IPS-NIHi11 (cell line): ENCODE measurements at places on chromosomes 3 and 15.

DNA sequence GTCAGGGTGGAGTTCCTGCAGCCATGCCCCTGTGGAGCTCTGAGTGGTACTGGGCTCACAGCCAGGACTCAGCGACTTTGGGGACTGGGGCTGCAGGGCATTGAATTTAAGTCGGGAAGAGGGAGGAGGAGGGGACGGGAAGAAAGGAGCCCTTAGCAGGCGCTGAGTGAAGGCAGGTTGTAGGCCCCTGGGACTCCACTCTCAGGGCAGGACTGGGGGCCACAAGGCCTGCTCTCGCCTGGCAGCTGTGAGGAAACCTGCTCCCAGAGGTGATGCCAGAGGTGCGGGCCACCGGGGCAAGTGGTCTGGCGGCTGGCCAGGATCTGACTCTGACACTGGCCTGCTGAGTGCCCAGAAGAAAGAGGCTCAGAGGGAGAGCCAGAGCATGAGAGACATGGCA, 73.5 kb downstream of the EPHB3 start:
- no peak for DNase-seq

DNA sequence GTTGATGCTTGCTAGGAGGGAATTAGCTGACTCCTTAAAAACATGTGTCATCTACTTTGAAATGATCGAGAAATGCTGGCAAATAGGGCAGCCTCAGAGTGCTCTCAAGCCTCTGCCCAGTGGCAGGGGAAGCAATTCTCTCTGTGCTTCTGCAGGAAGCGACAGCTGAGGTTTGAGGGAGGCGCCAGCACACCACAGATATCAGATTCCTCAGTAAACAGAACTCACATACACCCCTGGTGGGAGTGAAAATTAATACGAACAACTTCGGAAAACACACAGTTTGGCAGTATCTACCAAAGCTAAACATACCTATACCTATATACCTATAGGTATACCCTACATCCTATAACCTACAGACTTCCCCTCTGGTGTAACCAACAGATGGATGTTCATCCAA, 61.3 kb downstream of the NSMCE3 start:
- no peak for DNase-seq

DNA sequence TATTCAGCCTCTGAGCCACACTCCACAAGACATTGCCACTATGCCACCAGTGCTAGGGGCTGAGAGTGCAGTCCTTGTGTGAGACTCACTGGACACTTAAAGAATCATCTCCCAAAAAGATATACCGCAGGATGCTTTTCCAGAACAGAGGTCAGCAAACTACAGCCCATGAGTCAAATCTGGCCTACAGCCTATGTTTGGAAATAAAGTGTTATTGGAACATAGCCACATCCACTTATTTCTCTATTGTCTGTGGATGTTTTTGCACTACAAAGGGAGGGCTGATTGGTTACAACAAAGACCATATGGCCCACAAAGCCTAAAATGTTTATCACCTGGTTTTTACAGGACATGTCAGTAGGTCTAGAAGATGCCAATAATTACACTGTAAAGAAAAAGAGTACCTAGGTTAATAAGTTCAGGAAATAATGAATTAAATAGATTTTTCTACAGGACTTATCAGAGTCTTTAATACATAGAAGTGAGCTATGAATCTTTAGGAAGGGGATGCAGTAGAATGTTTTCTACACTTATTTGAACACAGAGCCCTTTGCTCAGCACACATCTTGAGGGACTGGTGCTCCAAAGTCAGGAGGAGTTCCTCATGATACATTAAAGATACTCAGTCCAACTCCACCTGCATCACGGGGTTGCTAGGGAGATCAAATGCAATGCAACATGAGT, 26.3 kb downstream of the SRGAP3 start:
- DNase-seq, result no peak

DNA sequence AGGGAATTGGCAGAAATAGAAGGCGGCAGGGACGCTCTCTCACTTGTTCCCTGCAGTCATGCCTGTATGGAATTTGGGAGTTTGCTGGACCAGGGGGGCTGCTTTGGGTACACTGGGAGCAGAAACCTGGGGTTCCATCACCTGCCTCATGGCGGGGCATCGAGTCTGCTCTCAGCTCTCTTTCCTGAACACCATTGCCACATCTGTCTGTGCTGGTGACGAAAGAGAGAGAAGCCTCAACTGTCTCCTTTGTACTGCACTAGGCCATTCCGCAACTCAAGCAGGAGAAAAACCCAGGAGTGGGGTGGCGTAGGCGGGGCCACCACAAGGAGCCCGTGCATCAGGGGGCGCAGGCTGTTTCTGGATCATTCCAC, 14.0 kb downstream of the TMEM158 start:
- no peak for DNase-seq

DNA sequence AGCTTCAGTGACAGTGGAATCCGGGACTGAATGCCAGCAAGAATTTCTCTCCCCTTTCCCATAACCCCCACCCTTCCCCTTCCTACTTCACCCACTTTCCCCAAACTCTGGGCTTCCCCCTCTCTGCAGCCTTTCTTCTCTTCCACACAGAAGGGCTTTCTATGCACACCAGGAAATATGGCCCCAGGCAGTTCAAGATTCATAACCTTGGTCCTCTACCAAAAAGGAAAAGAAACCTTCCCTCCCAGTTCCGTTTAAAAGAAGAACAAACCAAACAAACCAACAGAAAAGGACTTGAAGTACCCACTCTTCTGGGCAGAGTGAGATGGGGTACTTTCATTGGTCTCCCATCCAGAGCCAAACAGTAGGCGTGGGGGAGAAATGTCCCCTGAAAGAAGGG, 68.8 kb upstream of the ABHD2 start:
- DNase-seq, result no peak

- no peak for DNase-seq
Measured at GRCh38 chr15:71259866-71260265, 144.6 kb downstream of the THSD4 start.

DNA sequence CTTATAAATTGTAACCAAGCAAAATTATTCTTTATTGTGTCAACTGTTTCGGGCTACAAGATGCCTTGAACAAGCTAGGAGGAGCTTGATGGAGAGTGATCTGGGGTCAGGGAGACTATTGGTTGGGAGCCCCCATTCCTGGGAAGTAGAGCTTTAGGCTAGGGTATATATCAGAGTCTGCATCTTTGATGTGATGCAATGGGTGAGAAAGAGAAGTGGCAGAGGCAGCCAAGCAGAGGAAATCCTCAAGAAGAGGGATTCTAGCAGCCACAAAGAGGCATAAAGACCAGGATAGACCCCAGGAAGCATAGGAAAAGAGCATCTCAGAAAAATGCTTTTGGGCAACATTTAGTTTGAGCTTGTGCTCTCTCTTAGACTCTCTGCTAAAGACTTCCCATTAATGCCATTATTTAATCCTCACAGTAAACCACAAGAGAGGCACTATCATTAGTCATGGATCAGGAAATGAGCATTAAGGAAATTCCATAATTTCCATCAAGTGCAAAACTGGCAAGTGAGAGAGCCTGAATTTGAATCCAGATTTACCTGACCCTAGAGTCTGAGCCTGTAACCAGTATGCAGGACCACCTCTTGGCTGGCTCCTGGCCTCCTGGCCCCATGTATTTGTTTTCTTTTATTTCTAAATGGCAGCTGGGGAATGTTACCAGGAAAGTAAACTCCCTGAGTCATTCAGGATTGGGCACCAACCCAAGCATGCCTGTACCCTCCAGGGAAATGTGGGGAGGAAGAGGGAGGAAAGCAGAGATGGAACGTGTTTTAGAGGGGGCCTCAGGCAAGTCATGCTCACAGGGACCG, 118.7 kb downstream of the RPL22L1 start:
- no peak for DNase-seq
